ENCODE measurements at places on chromosomes 5 and 9. TPM values are rescaled to one million over a fixed set of nuclear protein-coding genes. Genes with fewer than 3 reads are reported as not detected.

Gene AK3
- total RNA-seq, result 72.4 TPM

Gene UBE2QL1
- total RNA-seq, result 2.5 TPM

Gene SPATA31E1
- not detected for total RNA-seq

Gene PTGDS
- total RNA-seq, result 301 TPM

- no peaks in the 10 kb centered on the region for H3K4me1 ChIP-seq
- no peak for DNase-seq
Observed at GRCh38 chr5:31213705-31214121, 20.2 kb downstream of the CDH6 start.

DNA sequence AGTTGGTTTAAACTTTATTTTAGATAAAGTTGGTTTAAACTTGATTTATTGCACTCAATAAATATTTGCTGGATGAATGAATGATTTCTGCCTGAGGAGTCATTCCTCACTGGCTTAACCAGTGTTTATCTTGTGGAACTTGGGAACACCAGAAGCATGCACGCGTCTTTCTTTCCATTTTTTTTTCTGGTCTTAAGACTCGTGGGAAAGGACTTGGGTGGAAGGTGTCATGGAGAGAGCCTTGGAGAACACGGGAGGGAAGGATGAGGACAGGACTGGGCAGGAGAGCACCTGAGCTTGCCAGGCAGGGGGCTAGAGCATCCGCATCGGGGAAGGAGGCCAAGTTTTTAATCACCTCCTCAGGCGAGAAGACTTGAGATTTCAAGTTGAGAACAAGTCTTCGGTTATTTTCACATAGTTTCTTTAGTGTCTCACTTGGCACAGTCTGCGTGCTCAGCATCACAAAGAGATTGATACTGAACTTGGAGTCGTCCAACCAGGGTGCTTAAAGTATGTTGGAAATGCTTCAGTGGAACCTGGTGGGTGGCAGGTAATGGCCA, 144.2 kb downstream of the PDZD2 start:
- DNase-seq, result no peak
- no peak overlapping the region for H3K4me3 ChIP-seq
- no peaks in the 10 kb centered on the region for H3K36me3 ChIP-seq
- no peak overlapping the region for H3K27ac ChIP-seq
- no peaks in the 10 kb centered on the region for H3K27me3 ChIP-seq
- H3K4me1 ChIP-seq, result no peaks in the 10 kb centered on the region

DNA sequence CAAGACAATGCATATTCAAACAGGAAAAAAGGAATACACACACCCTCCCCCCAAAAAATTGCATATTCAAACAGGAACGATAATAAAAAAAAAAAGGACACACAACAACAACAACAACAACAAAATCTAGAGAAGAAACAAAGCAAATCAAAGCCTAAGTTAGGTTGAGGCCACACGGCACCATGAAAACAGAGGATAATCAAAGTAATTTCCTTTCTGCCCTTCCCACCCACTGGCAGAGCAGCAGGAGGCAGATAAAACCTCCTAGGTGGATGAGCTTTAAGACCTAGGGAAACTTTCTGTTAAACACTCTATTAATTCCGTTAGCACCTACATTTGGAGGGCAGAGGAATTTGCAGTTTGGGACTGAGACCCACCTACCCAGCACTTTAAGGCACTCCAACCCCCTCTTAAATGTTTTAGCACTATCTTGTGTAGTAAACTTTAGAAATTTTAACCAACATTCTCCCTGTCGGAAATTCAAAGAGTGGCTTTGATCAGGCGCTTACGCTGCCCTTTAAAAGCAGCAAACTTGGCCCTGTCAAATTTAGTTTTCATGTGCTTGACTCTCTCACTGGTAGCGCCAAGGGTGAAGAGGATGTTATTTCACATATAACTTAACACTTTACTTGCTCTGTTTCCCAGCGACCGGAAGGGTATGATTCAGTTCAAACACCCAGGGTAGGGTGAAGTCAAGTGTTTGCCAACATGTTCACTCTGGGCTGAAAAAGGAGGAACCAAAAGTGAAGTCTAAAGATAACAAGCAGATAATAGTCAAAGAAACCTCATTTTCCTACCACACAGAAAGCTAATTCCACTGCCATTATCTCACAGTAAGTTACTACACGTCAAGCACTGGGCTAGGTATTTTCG, 9.2 kb downstream of the ENC1 start:
- no peak for DNase-seq
- H3K27me3 ChIP-seq, result no peaks in the 10 kb centered on the region
- no peak overlapping the region for H3K4me3 ChIP-seq
- peaks cover 4% of the 10 kb centered on the region for H3K36me3 ChIP-seq

DNA sequence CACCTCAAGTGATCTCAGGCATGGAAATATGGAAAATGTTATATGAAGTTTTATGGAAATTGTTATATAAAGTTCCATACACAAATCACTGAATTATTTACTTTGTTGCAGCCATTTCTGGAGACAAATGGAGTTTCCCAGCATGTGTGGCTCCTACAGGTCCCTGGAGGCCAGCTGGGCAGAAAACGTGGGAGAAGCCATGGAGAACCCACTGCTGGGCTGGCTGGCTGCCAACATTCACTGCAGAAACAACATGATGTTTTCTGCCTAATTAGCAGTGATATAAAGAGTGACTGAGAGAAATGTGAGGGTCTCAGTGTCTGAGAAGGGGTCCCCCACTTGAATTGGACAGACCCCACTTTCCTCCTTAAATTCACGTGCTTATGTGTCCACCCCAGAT, 208.8 kb upstream of the IRX2 start:
- H3K27me3 ChIP-seq, result no peaks in the 10 kb centered on the region
- no peaks in the 10 kb centered on the region for H3K36me3 ChIP-seq
- no peak for DNase-seq
- no peak overlapping the region for H3K4me3 ChIP-seq
- H3K27ac ChIP-seq, result no peak overlapping the region
